NCI-H1436 (cell line): ENCODE measurements at places on chromosomes 4 and X.

DNA sequence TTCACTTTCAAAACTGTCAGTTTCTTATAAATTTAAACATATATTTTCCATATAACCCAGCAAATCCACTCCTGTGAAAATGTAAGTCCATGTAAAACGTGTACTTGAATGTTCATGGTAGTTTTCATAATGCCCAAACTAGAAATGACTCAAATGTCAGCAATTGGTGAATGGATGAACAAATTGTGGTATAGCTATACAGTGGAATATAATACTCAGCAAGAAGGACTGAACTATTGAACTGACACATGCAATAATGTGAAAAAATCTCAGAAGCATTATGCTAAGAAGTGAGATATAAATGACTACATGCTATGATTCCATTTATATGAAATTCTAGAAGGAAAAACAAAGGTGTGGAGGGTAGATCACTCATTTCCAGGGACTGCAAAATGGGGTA lies 52.2 kb downstream of the USP53 start:
- no peak for DNase-seq

DNA sequence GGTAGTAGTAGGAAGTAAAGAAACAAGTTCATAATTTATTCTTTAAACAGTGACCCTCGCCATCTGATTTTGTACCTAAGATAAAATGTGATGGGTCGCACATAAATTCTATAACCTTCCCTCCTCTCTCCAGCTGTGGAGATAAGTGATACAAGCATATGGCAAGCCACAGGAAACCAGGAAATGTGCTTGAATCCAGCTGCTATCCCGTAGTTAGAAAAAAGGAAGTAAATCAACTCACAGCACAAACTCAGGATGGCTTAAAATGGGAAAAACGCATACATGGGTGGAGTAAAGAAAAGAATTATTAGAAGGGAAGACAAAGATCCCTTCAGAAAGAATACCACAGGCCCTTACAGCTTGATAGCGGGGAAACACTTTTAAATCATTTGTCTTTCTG lies 78.2 kb downstream of the ZNF827 start:
- DNase-seq, result no peak

DNA sequence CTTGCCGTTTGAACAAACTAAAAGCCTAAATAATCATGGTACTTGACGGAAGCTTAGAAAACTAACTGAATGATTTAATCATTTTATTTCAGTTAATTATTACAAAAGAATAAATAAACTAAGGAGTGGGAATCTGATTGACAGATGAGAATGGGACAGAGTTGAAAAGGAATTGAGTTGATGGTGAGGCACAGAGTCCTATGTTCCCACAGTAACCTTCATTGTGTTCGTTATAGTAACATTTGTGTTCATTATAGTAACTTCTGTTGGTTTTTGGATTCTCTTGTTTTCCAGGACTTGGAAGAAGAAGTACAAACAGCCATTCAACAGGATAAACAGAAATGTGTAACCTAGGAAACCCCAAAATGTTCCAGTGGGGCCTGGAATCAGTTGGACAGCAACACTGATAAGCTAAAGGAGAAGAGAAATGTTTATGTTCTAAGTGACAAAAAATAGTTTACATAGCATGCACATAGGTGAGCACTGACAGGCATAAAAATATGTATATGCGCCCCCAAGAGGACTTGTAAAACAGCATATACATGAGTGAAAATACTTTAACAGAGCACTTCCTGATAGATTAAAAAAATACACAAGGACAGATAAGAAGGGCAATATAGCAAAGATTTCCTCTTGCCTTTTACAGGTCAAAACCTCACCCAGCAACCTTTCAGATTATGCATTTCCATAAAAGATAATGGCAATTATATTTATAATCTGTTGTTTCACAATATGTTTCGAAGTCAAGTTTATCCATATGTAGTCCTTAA lies 218.6 kb upstream of the HTR2C start:
- DNase-seq, result no peak

DNA sequence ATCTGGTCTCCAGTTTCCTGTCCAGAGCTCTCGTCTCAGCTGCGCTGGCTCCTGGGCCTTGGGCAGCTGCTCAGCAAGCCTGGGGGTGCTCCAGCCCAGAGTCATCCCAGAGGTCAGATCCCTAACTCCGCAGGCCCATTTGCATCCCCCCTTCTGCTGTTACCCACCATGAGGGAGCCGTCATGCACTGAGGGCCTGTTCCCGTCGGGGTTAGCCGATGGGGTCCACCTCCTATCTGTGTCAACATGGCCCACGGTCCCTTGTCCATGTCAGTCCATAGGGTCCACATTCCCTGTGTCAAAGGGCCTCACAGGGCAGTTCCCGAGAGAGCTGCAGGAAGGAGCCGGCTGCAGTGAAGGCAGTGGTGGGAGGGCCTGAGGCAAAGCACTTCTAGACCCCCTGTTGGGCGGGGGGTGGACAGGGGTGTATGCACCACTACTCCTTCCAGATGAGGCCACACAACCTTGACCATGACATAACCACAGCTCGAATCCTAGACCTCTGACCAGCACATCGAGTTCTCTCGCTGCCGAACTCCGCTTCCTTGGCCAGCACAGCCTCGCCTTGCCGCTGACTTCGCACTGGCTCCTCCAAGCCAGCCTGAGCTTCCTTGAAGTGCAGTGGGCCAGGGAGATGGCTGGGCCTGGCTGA lies 24.9 kb downstream of the WDR1 start:
- no peak for DNase-seq

DNA sequence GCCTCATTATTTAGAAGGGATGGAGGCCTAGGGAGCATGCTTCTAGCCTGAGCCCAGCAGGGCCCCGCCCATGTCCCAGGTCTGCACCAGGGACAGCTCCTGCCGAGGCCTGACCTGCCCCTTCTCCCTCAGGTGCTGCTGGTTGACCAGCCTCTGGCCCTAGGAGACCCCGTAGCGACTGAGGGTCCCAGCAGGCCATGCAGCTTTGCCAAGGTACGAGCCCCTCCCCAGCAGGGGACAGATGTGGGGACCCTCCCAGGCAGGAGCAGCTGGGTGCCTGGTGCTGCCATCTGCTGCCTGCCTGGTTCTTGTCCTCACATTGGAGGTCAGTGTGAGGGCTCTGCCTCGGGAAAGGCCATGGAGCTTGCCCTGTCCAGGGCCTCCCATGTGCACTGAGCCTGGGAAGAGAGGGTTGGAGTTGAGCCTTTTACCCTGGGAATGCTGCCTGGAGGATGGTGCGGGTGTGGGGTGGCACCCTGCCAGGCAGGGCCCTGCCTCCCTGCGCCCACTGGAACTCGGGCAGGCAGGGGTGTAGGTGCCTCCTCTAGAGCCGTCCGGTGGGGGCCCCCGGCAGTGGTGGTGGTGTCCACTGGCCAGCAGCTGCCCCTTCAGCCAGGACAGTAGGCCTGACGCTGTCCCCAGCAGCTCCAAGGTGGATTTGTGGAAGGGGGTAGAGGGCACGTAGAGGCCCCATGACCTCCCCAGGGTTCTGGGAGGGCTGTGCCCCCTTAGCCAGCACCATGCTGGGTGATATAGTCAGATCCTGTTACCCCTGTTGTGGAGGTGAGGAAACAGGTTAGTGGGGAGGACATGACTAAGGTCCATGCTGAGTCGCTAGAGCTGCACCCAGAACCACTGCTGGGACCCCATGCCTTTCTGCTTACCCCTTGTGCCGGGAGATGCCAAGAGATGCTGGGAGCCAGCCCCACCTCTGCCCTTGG lies 2.2 kb upstream of the MSANTD1 start:
- DNase-seq, result no peak

- DNase-seq, result no peak
These were observed 369.9 kb upstream of the NR3C2 start for GRCh38 chr4:148812101-148812500.

GRCh38 chr4:141376769-141377168 lies 156.1 kb downstream of the ZNF330 start:
- no peak for DNase-seq

DNA sequence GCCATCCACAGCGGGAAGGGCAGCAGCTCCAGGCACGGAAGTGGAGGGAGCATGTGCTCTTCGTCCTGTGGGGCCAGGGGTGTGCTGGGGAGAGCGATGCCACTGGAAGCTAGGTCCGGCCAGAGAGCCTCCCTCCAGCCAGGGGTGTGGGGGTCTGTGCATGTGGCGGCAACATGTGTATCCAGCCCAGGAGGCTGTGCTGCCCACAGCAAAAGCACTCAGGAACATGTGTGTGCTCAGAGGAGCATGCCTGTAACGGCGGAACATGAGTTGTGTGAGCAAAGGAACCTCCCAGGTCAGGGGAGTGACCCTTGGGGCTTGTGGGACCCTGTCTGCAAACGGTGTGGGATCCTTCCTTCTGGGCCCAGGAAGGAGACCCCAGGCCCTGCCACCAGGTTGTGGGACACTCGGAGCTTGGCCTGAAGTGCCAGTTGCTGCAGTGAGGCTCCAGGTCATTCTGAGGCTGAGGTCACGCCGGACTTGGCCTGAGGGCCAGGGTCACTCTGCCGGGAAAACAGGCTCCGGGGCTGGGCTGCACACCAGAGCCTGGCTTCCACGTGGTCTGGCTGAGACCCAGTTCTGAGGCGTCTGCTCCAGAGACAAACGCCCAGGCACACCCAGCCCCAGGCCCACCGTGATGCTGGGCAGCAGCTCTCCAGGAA lies 37.2 kb downstream of the CPLX1 start:
- DNase-seq, result no peak

GRCh38 chr4:185902654-185903053 lies 90.7 kb upstream of the SORBS2 start:
- no peak for DNase-seq

- no peak for DNase-seq
These were observed 405.2 kb upstream of the CNKSR2 start for GRCh38 chrX:20968996-20969395.

- no peak for DNase-seq
These were observed 172.2 kb upstream of the TLL1 start for GRCh38 chr4:165700855-165701254.

- DNase-seq, result no peak
These were observed 103.6 kb upstream of the BCOR start for GRCh38 chrX:40201329-40201885.

- DNase-seq, result no peak
These were observed 1613.8 kb upstream of the IGFBP7 start for GRCh38 chr4:58723954-58724353.

- DNase-seq, result no peak
These were observed 160.8 kb downstream of the CBLL2 start for GRCh38 chrX:22433292-22434070.

DNA sequence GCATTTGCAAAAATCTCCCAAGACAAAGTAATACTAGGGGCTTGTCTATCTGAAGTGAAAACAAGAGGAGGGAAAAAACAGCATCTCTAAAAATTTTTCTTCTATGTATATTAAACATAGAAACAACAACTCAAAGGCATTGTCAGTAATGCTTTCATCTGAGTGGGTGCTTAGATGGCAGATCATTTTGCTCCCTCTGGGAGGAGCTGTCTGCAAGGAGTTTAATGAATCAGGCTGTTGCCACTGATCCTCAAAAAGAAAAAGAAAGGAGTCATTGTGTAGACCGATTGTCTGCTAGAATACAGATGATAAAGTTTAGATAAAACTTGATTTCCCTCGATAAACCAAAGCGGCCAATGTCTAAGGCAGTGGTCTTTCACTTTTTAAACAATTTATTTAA lies 49.7 kb upstream of the KLHL8 start:
- DNase-seq, result peak; percentile 43

DNA sequence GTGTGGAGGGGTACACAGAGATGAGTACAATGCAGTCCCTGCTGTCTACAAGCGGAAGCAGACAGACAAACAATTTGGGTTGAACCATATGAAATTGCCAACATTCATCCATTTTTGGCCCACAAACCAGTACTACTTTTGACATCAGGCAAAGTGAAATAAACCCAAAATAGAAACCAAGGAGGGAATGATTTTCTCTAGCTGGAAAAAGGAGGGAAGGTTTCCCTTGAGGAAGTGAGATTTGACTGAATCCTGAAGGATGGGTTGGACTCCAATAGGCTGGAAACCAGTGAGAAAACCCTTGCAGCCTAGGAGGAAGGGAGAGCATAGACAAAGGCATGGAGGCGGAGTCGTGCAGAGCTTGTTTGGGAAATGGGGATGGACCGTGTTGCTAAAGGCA lies 63.5 kb upstream of the PJA1 start:
- no peak for DNase-seq

DNA sequence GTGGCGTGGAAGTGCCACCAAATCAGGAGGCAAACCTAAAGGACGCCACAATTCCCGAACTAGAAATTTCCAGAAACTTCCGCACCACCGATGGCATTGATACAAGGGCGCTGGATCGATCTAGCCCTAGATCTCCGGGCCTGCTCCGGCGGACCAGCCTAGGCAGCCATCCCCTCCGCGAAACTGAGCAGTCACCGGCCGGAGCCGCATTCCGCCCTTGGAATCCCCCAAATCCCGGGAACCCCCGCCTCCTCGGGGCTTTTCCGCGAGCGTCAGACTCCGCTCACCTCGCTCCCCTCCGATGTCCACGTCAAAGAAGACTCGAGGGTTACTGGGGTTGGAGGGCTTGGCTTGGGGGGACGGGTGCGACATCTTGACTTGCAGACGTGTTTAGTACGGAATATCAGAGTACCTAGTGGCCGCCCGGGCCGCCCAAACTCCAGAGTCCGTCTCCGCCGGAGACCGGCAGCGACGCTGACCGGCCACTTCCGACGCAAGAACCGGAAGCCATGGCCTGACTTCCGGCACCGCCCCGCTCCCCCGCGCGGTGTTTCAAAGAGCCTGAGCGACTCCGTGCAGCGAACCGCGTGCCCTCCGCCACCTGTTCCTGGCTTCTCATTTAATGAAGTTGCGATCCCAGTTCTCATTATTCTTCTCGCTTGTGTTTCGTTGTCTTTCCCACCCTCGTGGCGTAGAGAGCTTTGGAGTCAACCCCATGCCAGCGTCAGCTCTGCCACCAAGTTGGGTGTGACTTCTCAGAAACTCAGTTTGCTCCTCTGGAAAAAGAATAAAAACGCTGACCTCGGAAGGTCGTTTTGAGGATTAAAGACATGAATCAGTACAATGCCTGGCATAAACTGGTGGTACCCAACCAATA lies at the start of gene PPID:
Gene PPID (minus strand): TSS at position 480 of the 877 bp plus-strand sequence. CDS start 108 bp downstream, at position 372.
- DNase-seq, result peak; percentile 68

DNA sequence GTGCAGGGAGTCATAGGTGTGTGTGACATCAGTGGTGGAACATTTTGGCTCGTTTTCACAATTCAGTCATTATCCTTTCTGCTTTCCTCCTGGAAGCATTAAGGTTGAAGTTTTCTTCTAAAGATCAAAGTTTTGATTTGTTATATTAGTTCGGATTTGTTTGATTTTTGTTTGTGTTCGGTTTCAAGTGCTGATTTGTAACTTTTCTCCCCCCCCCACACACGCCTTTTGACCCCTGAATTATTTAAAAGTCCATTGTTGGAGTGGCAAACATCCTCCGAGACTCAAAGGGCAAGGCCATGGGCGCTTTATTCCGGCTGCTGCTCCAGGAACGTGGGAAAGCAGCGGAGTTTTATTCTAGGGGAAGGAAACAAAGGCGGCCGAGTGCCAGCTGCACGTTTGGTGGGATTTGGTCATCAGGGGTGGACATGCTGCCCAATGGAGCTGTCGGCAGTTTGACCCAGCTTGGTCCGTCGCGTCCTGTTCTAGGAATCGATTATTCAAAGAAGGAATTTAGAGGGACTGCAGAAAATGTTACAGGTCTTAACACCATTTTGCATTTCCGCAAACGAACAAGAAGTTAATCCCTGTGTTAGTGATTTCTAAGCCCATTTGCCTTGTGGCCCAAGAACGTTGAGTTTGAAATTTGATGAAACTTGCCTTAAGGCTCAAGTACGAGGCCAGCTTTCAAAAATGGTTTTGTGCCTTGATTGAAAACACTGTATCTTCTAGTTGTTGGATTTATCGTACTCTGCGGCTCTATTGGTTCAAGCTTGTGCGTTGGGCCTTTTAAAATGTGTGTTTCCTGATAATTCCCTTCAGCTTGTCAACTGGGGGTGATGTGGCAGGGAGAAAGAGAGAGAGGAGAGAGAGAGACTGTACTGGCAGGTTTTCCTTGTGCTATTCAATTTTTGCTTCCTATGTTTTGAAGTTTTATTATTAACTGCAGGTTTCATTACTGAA lies 565 bp upstream of the ZNF41 start:
- DNase-seq, result no peak
